Tibial nerve (tissue), 4 donors: ENCODE measurements at places on chromosomes 4 and X. TPM values are rescaled to one million over a fixed set of nuclear protein-coding genes. Genes with fewer than 3 reads are reported as not detected.

ZNF732 gene
- total RNA-seq: not detected

DNA sequence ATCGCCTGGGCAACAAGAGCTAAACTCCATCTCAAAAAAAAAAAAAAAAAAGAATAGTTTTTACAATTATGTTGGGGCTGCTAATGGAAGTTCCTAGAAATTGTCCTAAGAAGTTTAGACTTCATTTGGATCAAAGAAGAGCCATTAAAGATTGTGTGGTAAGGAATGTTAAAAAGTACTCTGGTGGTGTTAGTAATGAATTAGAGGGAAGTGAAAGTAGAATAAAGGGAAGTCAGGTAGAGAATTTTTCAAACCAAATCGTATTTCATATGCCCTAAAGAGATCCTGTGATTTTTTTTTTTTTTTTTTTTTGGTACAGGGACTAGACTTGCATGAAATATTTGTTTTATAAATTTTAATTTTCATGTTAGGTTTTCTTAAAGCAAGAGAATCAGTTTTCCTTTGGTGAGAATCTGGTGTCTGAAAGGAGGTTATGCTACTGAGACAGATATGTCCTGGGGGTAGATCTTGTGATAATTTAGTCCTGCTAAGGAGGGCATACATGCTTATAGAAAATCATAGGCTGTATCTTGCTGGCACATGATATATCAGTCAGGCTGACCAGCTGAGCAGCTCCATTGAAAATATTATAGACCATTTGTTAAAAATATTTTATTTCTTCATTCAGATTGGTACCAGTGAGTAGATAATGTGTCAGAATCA, 10.7 kb downstream of the SEC24B start:
- H3K27ac ChIP-seq: no peak overlapping the region
- no peak for DNase-seq
- H3K36me3 ChIP-seq: no peaks in the 10 kb centered on the region
- H3K27me3 ChIP-seq: no peaks in the 10 kb centered on the region
- H3K4me1 ChIP-seq: peaks cover 30% of the 10 kb centered on the region

GRCh38 chr4:46274717-46275116, 115.2 kb downstream of the GABRA2 start:
- no peak for DNase-seq
- H3K27me3 ChIP-seq: no peaks in the 10 kb centered on the region

MAGEC1 gene
- not detected for total RNA-seq
